Stimulated activated CD8-positive, alpha-beta memory T cell treated with anti-CD3 and anti-CD28 coated beads, Interleukin-15, amount 100 ng/mL, for 1 hour (primary cell): ENCODE measurements at places on chromosomes 7 and 10.

DNA sequence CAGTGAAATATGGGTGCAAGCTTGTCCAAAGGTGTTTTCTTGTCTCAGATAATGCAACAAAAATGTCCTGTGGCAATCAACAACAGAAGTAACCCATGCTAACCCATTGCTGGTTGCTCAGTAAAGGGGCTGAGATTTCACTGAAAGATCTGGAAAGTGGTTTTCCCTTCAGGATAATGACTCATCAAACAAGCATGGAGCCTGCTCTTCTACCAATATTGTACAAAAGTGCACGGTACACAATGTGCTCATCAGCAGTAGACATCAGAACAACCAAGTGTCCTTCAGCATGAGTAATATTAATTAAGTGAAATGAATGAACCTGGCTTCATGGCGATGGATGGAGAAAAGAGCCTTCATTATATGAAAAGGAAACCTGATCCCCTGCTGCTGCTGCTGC is 287.1 kb upstream of the NEBL start:
- no peak for DNase-seq

DNA sequence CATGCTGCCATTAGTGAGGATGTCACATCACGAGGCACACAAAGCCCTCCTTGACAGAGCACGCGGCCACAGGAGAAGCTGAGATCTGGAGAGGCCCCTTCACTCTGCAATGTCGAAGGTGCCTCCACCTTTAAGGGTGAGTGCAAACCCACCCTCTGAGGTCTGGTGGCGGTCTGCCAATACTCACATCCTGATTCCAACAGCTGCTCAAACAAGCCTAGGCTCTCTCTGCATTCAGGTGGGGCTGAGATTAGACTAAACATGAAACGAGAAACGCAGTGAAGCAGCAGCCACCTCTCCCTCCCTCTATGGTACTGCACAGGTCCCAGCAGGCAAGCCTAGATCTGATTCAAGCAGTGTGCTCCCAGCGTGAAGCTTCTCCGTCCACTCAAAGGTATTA is 151.8 kb downstream of the TCERG1L start:
- no peak for DNase-seq

GRCh38 chr10:61904733-61905725 is 3.5 kb downstream of the ARID5B start:
- DNase-seq = peak; percentile 33

DNA sequence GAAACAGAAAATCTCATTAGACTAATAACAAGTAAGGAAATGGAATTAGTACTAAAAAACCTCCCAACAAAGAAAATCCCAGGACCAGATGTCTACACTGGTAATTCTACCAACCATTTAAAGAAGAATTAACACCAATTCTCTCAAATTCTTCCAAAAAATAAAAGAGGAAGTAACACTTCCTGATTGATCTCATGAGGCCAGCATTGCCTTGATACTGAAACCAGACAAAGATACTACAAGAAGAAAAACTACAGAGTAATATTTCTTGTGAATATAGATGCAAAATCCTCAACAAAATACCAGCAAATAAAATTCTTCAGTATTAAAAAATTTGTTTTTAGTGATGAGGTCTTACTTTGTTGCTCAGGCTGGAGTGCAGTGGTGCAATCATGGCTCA is 21.3 kb downstream of the GCK start:
- DNase-seq = no peak

GRCh38 chr10:19628767-19629560 is 187.3 kb upstream of the PLXDC2 start:
- DNase-seq = no peak

DNA sequence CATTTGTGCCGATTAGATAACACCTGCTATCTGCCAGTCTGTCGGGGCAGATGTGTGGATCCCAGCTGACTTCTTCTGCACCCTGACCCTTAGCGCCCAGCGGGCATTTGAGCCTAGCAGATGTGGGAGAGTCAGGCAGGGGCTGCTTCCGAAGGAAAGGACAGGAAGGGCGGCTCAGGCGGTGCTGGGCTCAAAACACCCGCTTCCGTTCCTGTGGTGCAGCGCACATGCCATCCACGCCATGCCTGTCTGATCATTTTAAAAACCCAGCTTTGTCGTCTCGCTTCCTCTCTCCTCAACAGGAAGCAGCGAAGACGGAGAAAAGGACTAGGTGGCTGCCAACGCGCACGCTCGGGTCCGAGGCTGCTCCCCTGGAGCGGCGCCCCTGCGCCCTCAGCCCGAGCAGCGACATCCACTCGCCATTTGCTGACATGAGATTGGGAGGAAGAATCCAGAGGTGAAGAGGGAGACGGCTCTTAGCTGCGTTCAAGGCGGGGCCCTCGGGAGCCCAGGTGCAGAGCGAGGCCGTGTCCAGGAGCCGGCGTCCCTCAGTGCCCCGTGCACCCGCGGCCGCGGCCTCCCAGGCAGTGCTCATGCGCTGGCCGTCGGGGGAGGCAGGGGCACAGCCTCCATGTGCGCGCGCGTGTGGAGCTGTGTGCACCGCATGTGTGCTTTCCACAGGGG is 5.9 kb upstream of the BHLHA15 start:
- DNase-seq = no peak

DNA sequence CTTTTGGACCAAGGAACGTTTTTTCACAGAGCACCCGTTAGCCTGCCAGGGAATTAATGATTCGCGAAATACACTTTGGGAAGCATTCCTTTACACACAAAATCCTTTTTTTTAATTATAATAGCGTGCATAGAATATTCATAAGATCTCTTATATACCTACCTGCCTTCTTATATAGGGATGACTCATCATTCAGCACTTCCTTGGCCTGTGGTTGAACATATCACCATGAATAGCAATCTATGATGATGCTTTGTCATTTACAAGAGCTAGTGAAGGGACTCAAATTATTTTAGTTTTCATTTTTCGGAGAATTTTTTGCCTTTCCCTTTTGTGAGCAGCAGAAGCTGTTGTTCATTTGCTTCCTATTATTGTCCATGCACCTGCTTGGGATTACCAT is 97.0 kb downstream of the CDH23 start:
- DNase-seq = no peak

DNA sequence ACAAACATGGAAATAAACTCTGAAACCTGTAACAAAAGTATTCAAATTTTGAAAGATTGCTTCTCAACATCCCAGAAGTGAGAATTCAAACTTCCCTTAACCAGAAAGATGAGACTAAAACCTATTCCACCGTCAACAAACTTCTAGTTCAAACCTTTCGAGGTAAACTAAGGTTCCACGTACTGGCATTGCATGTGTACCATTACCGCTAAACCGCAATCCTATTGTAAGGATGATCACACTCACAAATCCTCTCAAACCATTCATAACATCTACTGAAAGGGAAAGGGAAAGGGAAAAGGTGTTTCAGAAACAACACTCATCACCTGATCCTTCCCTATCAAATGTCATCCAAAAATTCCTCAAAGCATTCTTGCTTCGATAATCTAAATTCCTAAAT is 3.1 kb downstream of the SMURF1 start:
- no peak for DNase-seq

DNA sequence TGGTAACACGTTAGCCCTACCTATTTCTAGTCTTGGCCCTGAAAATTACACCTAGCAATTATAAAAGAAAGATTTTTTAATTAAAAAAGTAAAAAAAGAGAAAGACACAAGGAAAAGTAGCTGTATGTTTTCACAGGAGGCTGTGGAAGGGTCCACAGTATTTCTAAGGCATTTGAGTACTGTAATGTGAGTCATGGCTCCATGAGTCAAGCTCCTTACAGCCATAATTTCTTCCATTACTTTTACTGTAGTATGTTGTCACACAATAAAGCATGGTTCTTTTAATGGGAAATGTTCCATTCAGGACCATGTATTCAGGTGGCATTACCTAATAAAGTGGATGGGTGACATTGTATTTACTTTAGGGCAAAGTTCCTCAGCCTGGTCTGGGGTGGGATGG is 113.4 kb downstream of the GPR37 start:
- no peak for DNase-seq

GRCh38 chr10:70114902-70115301 is 17.7 kb downstream of the AIFM2 start:
- no peak for DNase-seq

GRCh38 chr7:22082553-22082885 is 136.8 kb upstream of the CDCA7L start:
- no peak for DNase-seq

DNA sequence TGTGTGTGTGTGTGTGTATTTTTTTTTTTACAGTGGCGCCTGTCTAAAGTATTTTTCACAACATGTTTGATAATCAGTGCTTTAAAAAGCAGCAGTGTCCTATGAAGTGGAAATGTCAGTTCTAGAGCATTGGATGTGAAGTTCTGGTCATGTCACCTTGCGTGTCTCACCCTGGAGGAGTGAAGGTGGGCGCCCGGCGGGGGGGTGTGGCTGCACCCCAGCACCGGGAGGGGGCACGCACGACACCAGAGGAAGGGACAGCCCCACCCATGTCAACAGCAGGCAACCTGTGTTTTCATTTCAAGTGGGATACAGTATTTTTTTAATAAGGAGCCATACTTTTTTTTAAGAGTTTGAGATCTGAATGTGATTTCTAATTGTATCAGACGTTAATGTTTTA is 4.5 kb upstream of the AP5Z1 start:
- DNase-seq = no peak

DNA sequence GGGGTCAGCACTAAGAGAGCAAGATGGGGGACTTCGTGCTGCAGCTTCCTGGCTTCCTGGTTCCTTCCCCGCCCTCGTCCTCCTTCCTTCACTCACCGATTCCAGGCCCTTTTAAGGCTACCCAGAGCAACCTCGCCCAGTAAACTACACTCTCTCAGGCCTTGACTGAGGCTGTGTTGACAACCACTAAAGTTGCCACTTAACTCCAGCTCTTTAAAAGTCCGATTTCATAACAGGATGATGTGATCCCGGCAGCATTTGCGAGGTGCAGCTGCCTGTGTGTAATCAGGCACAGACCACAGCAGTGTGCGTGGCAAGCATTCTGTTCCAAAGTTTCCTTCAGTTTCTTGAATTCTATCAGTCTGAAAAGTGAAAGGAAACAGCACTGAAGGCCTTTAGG is 110.6 kb downstream of the RAB11FIP2 start:
- DNase-seq = no peak
